Activated CD8-positive, alpha-beta memory T cell treated with anti-CD3 and anti-CD28 coated beads, Interleukin-2, amount 50 U/mL, for 4 hours (primary cell): ENCODE measurements at places on chromosomes 7 and 10.

DNA sequence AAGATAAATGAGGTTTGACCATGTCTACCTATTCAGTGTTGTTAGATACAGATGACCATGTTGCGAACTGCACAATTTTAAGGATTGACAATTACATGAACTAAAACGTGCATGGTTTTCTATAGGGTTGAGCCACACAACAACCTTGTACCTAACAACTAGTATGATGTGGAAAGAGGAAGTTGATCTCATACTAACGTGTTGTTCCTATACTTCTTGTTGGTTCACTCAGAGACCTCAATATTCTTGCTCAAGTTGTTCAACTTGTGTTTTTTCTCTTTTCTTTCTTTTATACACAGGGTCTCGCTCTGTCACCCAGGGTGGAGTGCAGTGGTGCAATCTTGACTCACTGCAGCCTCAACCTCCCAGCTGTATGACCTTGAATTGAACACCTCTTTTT lies 6.1 kb upstream of the KEL start:
- no peak for DNase-seq

DNA sequence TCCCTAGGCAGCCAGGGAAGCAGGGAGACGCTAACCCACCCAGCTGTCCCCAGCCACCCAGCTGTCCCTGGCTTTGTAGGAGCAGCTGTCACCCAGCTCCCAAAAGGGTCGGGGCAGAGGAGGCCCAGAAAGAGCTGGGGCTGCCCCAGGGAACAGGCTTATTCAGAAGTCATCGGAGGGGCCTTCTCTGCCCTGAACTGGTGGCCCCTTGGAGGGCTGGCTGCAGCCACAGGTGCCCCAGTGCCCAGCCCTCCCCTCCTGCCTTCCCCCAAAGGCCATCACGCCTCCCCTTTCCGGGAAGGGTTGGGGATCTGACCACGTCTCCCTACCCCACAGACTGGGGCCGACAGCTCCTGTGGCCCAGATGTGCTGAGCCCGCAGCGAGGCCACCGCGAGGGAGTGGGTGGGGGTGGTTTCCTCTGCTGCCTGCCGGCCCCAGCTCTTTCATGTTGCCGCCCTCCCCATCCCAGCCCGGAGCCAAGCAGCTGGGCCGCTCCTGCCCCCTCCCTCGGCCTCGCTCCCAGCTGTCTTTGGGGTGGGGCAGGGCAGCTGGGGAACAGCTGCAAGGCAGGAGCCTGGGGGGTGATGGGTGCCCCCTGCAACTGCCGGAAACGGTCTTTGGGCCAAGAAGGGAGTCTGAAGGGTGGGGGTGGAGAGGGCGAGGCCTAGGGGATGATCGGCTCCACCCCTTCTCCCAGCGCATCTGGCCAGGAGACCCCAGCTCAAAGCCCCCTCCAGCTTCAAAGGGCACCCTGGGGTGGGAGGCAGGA lies 16.8 kb downstream of the TRIM8 start:
- peak; percentile 58 for DNase-seq

DNA sequence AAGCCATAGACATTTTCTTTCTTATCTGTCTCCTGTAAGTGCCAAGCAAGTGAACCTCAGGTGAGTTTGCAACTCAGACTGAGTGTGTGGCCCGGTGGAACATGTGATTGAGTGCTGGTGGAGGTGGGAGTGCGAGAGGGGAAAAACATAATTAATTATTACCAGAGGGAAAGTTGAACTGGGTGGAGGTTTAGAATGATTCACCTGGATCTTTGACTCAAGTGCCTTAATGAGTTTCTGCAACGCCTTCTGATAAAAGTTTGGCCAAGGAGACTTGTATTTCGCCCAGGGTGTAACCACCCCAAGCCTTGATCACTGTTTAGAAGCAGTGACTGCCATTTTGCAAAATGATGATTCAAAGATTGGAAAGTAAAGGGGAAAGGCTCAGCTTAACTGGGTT lies 513.9 kb downstream of the GATA3 start:
- DNase-seq, result no peak

GRCh38 chr7:6496842-6497636 lies 49.3 kb upstream of the DAGLB start:
- no peak for DNase-seq

GRCh38 chr10:105964009-105964408 lies 1200.5 kb downstream of the SORCS1 start:
- no peak for DNase-seq
